ENCODE measurements at places on chromosomes 4 and X.

DNA sequence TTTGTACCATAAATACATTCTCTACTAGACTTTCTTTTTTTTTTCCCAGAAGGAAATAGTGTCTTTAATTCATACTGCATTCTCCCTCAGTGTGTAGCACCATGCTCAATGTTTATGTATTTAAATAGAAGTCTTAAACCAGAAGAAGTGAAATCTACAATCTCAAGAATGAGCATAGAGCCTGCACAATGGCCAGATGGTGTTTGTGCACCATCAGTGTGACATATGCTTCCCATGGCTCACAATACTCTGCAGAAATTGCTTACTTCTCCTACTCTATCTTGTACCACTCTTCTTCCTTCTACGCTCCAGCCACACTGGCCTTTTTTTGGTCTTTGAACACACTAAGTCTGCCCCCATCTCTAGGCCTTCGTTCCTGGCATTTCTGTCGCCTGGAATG, 2.6 kb upstream of the DOCK11 start:
- no peak for DNase-seq

GRCh38 chr4:6749340-6750171, 33.0 kb upstream of the KIAA0232 start:
- DNase-seq: no peak

GRCh38 chrX:154827194-154828015, 7.1 kb downstream of the SMIM9 start:
- no peak for DNase-seq

DNA sequence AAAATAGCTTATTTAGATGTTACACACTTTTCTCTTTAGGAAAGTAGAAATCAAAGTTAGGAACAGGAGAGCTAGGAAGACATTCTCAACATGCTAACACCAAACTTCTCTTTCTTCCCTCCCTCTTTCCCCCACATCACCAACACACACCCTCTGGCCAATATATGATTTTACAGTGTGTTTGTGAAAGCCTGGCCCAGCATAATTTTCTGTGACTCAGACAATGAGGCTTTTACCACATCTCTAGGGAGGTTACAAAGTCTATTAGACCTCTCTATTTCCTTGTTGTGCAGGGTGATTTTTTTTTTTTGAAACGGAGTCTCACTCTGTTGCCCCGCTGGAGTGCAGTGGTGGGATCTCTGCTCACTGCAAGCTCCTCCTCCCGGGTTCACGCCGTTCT, 189.9 kb downstream of the AASDH start:
- DNase-seq: no peak

GRCh38 chr4:108881190-108881589, 118.3 kb upstream of the ETNPPL start:
- DNase-seq: no peak

- DNase-seq: no peak
Observed at GRCh38 chr4:128385683-128386304, 98.2 kb upstream of the PGRMC2 start.

DNA sequence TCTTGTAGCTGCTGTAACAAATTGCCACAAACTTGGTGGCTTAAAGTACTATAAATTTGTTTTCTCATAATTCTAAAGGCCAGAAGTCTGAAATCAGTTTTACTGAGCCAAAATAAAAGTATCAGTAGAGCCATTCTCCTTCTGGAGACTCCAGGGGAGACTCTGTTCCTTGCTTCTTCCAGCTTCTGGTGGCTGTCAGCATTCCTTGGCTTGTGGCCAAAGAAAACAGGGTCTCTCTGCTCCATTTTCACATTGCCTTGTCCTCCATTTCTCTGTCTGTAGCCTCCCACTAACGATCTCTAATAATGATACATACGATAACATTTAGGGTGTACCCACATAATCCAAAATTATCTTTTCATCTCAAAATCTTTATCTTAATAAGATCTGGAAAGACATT, 200.4 kb downstream of the MAB21L2 start:
- no peak for DNase-seq

- no peak for DNase-seq
Observed at GRCh38 chrX:26597981-26598380, 382.0 kb downstream of the MAGEB5 start.

- no peak for DNase-seq
Observed at GRCh38 chrX:149037281-149037870, 467.7 kb downstream of the IDS start.

GRCh38 chr4:24858026-24858425, 54.8 kb downstream of the CCDC149 start:
- DNase-seq: no peak

DNA sequence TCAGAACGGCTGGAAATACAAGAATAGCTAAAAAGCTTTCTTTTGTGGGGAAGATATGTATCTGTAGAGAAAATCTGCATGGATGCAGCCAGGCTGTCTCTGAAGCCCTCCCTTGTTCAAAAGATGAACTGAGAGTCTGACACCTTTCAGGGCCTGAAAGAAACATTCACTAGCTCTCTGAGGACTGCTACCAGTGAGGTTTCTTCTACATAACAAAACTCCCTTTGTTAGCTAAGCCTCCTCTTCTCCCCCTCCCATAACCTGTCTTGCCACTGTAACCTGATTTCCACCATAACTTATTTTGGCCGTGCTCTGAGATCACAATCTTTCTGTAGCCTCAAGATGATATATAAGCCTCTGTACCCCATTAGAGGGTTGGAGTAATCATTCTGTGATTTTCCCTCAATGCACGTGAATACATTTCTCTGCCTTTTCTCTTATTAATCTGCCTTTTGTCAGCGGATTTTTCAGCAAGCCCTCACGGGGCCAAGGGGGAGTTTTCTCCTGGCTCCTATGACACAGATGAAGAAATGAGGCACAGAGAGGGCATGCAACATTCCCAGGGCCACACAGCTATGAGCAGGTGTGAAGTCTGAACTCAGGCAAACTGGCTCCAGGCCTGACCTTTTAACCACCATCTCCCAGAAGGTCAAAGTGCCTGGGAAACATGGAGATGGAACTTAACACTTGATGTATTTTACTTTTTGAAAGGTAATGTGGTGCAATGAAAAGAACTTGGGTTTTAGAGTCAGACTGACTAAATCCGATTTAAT, 161.6 kb upstream of the PRDX4 start:
- no peak for DNase-seq

- no peak for DNase-seq
Observed at GRCh38 chr4:107509615-107510014, 210.4 kb downstream of the PAPSS1 start.

- DNase-seq: no peak
Observed at GRCh38 chr4:38241541-38241940, 281.3 kb downstream of the PTTG2 start.

GRCh38 chr4:21697583-21697982, 251.0 kb downstream of the KCNIP4 start:
- DNase-seq: no peak

DNA sequence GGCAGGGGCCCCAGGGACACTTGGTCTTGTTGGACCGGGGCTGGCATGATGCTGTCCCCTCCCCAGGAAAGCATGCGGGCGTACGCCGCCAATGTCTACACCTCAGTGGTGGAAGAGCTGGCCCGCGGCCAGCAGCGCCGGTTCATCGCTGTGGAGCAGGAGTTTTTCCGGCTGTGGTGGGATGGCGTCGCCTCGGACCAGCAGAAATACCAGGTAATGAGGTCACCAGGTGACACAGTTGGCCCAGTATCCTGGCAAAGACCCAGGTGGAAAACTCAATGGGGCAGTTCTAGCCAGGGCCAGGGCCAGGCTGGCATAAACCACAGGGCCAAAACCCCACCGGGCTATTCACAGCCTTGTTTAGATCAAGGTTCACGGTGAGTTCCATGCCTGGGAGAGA, 1.5 kb downstream of the MAN2B2 start:
- DNase-seq: no peak

DNA sequence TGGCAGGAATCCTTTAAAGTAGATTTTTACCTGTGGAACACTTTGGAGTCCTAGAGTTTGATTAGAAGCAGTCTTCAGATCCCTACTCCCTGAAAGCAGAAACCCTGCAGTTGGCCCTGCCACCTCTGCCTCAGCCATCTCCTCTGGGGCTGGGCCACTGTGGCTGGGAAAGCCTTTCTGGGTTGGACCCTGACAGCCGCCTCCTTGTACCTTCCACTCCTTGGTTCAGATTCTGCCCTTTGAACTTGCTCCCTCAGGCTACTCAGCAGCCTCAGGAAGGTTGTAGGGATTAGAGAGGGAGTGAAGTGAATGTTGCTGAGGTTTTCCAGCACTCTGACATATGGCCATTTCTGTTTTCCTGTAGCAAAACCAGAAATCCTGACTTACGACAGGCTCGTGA, 65.5 kb downstream of the KIT start:
- no peak for DNase-seq

All from stimulated activated CD8-positive, alpha-beta memory T cell treated with anti-CD3 and anti-CD28 coated beads, Interleukin-4, amount 100 ng/mL, for 1 hour (primary cell).